ENCODE measurements at places on chromosomes 3 and 15.

- DNase-seq, result no peak
Measured at GRCh38 chr15:38593524-38593923, 28.9 kb upstream of the RASGRP1 start.

GRCh38 chr15:76330080-76330680, 6.4 kb upstream of the ISL2 start:
- DNase-seq, result no peak

- DNase-seq, result no peak
Measured at GRCh38 chr3:17057321-17057720, 172.6 kb downstream of the PLCL2 start.

GRCh38 chr15:36449084-36449661, 130.3 kb upstream of the CDIN1 start:
- no peak for DNase-seq

DNA sequence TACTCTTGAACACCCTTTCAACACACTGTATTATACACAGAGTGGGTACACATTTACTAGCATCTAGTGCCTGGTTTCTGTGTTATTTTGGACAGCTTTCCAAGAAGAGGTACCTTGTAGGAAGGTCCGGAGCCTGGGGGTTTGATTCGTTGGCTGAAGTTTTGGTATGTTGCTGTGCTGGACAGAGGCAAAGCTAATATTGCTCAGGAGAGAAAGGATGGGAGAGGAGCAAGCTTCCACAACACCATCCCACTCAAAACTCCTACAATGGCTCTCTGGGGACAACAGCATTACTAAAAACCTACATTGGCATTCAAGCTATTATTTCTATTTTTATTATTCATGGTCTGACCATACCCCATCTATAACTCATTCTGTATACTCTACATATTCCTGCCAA, 1.1 kb upstream of the LYSMD2 start:
- DNase-seq, result no peak

GRCh38 chr3:9902372-9903237, at the start of gene IL17RE:
Gene IL17RE, plus strand, starts transcription at chr3:9902848. Its CDS starts 85 bp downstream, at chr3:9902933.
- DNase-seq, result peak; percentile 76

All from lower lobe of right lung (tissue), 2 donors.